ENCODE measurements at places on chromosomes 4 and X. TPM values are rescaled to one million over a fixed set of nuclear protein-coding genes. Genes with fewer than 3 reads are reported as not detected.

DNA sequence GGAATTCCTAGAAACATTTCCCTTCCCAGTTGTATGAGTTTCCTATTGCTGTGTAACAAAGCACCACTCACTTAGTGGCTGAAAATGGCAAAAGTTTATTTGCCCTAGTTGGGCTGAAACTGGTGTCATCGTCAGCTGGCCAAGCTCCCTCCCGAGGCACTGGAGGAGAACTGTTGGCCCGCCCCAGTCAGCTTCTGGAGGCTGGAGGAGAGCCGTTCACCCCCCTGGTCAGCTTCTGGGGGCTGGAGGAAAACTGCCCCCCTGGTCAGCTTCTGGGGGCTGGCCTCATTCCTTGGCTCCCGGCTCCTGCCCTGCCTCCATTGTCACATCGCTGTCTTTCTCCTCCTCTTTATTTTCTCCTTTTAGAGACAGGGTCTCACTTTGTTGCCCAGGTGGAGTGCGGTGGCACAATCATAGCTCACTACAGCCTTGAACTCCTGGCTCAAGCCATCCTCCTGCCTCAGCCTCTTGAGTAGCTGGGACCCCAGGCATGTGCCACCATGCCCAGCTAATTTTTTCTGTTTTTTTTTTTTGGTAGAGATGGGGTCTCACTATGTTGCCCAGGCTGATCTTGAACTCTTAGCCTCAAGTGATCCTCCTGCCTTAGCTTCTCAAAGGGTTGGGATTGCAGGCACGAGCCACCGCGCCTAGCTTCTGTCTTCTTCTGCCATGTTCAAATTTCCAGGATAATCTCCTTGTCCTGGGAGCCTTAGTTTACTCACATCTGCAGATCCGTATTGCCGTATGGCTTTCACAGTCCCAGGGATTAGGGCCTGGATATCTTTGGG, 3.2 kb downstream of the RGS12 start:
- H3K36me3 ChIP-seq = peaks cover 25% of the 10 kb centered on the region
- peaks cover 49% of the 10 kb centered on the region for H3K4me1 ChIP-seq
- peak; percentile 56 for DNase-seq
- H3K27ac ChIP-seq = no peak overlapping the region

- H3K27me3 ChIP-seq = no peaks in the 10 kb centered on the region
- H3K4me3 ChIP-seq = no peak overlapping the region
- no peak for DNase-seq
- H3K4me1 ChIP-seq = no peaks in the 10 kb centered on the region
- H3K36me3 ChIP-seq = peaks cover 10% of the 10 kb centered on the region
- H3K27ac ChIP-seq = no peak overlapping the region
Observed at GRCh38 chrX:74232859-74233258, 71.1 kb upstream of the ZCCHC13 start.

PCDH7 gene
- 95.9 TPM for total RNA-seq

DNA sequence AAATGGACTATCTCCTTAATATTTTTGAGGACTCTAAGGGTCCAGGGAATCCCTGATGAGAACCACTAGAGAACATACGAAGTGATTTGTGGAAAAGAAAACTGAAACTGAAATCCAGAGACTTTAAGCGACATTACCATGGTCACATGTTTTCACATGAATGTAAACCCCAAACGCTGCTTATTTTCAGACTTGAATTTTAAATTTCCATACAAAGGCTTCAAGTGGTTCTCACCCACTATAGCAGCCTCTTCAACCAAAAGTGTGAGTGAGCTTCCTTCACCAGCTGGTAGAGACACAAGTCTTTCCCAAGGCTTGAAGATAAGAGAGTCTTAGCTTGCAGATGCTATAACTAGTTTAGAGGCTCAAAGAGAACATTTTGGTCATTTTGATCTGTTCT, 232.7 kb downstream of the MGST2 start:
- H3K27me3 ChIP-seq = no peaks in the 10 kb centered on the region
- no peak overlapping the region for H3K27ac ChIP-seq
- no peaks in the 10 kb centered on the region for H3K36me3 ChIP-seq
- no peak overlapping the region for H3K4me3 ChIP-seq
- peaks cover 34% of the 10 kb centered on the region for H3K4me1 ChIP-seq
- no peak for DNase-seq

GRCh38 chr4:37780444-37781130, 45.9 kb upstream of the PGM2 start:
- no peaks in the 10 kb centered on the region for H3K27me3 ChIP-seq
- DNase-seq = no peak
- H3K4me1 ChIP-seq = peaks cover 15% of the 10 kb centered on the region

CXCL1 gene
- 3.8 TPM for total RNA-seq

- H3K4me3 ChIP-seq = peak overlapping the region; percentile 90
- no peaks in the 10 kb centered on the region for H3K36me3 ChIP-seq
- no peak for DNase-seq
- H3K27ac ChIP-seq = no peak overlapping the region
Observed at GRCh38 chr4:142846729-142847596, 862 bp upstream of the INPP4B start.

OSTC gene
- total RNA-seq = 158 TPM

DNA sequence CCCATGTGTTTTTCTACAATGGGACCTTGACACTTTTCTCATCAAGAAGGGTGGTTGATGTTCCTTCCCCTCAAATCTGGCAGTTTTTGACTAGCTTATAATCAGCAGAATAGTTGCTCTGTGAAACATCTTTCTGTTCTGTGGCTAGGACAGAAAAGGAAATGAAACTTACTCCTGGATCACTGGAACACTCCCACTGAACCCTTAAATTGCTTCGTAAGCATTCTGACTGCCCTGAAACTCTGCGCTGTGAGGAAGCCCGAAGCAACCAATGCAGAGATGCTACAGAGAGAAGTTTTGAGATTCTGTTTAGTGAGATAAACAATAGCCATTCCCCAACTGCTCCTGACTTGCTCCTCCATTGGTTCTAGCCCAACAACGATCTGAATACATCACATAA, 602.2 kb downstream of the CENPC start:
- H3K36me3 ChIP-seq = no peaks in the 10 kb centered on the region
- H3K4me3 ChIP-seq = no peak overlapping the region
- no peaks in the 10 kb centered on the region for H3K4me1 ChIP-seq
- H3K27me3 ChIP-seq = no peaks in the 10 kb centered on the region

- no peak for DNase-seq
- no peaks in the 10 kb centered on the region for H3K4me1 ChIP-seq
- no peak overlapping the region for H3K4me3 ChIP-seq
- H3K27me3 ChIP-seq = peaks cover 11% of the 10 kb centered on the region
Observed at GRCh38 chr4:1479454-1479853, 73.2 kb upstream of the NKX1-1 start.

DNA sequence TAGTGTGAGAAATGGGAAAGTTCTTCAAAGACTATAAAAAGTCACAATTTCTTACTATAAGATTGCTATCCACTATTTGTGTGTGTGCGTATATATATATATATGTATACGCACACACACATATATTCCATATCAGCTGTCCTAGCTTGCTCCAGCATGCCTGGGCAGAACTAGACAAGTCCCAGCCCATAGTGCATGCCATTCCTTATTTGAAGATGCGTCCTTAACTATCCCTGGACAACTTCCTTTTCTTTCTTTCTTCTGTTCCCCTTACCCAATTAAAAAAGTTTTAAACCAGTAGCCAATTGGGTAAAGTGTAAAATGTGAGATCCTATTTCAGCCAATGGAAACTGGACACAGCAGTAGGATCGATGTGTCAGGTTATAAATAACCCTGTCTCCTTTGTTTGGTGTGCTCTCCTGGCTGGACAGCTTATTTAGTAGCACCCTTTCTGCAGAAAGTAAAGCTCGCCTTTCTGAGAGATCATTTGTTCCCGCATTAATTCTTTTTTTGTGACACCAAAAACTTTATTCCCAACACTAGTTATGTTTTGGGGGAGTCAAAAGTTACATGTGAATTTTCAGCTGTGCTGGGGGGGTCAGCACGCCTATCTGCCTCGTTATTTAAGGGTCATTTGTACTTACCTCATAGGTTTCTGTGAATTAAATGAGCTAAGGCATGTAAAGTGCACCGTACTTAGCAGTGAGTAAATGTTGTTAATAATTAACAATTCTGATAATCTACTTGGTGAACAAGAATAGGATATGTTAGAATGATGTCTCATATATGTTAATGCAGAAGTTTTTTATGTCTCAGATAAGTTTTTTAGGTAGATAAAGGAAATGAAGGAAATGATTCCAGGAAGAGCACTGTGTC, 40.9 kb downstream of the KDM6A start:
- H3K4me3 ChIP-seq = no peak overlapping the region
- H3K27me3 ChIP-seq = no peaks in the 10 kb centered on the region
- peak overlapping the region; percentile 1 for H3K27ac ChIP-seq
- peaks cover 3% of the 10 kb centered on the region for H3K36me3 ChIP-seq
- no peaks in the 10 kb centered on the region for H3K4me1 ChIP-seq

DNA sequence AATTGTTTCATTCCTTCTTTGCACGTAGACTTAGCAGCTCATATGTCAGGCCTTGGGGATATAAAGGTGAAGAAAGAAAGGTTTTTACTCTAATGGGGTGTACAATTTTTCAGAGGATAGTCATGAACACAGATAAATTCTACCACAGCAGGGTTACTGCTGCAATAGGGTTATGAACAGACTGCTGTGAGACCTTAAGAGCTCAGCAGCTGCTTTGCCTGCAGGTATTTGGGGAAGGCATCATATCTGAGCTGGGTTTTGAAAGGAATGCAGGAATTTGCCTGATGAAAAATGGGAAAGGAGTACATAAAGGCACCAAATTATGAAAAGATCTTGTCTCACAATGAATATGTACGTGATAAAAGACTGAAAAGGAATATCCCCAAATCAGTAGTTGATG, 128.9 kb downstream of the CEP135 start:
- no peaks in the 10 kb centered on the region for H3K27me3 ChIP-seq
- no peak overlapping the region for H3K4me3 ChIP-seq
- H3K36me3 ChIP-seq = peaks cover 19% of the 10 kb centered on the region

SOX3 gene
- 3.4 TPM for total RNA-seq

DNA sequence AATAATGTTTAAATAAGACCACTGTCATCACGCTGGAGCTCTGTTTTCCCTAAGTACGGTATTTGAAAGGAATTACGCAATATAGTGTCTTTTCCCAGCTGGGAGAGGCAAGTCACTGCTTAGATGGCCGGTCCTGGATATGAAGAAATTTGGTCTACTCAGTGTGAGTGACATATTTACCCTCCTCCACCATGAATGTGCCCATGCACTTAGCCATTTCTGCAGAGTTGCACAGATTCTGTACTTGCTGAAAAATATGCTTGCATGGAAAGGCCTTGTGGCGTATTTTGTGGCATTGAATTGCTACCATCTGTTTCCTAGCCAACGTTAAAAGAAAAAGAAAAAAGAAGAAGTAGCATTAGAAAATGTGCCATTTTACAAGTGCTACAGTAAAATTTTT, 73.1 kb downstream of the ADGRL3 start:
- peaks cover 18% of the 10 kb centered on the region for H3K4me1 ChIP-seq
- H3K27me3 ChIP-seq = no peaks in the 10 kb centered on the region
- H3K4me3 ChIP-seq = no peak overlapping the region

DNA sequence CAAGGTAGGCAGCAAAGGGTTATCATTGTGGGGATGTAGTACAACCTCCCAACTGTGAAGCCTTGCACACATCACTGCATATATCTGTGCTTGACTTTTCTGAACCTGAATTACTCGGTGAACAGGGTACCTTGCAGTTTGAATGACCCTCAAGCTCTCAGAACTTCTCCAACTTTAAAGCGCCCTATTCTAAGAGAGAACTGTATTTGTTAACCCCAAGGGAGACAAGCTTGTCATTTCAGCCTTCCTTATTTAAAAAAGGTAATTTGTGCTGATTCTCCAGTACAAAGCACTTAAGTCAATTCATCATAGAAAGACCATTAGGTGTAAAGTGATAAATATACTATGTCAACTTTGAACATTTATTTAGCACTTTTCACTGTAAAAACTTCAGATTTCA, 122.0 kb upstream of the STS start:
- no peaks in the 10 kb centered on the region for H3K27me3 ChIP-seq
- H3K27ac ChIP-seq = no peak overlapping the region

WNK3 gene
- 18.5 TPM for total RNA-seq

- no peaks in the 10 kb centered on the region for H3K27me3 ChIP-seq
- no peak for DNase-seq
- no peak overlapping the region for H3K27ac ChIP-seq
- H3K4me3 ChIP-seq = no peak overlapping the region
- H3K4me1 ChIP-seq = no peaks in the 10 kb centered on the region
Observed at GRCh38 chr4:99915449-99915848, 21.2 kb upstream of the LAMTOR3 start.

Measured in type B pancreatic cell (in vitro differentiated cells).